ENCODE measurements at places on chromosomes 1 and 21.
A peak's percentile ranks its signal among the peaks of the same experiment; 100 is the strongest.

- DNase-seq: no peak
Observed at GRCh38 chr21:31479714-31480113, 135.7 kb upstream of the TIAM1 start.

DNA sequence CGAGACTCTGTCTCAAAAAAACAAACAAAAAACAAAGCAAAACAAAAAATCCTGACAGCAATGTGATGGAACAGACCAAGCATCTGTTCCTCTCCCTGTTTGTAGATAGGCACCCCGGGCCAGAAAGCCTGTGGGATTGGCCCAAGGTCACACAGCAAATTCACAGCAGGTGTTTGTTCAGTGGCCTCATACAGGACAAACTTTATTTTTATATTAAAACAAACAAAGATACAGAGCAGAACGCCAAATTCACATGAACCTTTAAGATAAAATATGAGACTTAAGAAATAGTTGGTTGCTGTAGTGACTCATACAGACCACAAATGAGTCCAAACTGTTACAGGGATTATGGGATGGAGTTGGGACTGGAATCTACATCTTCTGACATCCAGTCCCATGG is 2.3 kb upstream of the CELA2A start:
- no peak for DNase-seq

DNA sequence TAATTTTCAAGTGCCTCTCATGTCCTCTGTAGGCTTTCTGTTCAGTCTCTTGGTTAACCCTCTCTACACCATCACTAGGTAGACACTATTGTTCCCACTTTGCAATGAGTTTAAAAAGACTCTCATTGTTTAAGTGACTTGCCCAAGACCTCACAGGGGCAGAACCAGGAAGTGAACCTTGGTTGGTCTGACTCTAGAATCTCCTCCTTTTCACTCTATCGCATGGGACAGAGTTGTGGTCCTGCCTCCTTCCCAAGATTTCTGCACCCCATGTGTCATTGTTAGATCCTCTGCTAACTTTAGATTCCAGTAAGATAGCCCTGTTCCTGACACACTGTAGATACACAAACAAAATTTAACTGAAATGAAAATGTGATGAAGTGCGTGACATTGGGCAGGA is 481.7 kb upstream of the USP24 start:
- no peak for DNase-seq

DNA sequence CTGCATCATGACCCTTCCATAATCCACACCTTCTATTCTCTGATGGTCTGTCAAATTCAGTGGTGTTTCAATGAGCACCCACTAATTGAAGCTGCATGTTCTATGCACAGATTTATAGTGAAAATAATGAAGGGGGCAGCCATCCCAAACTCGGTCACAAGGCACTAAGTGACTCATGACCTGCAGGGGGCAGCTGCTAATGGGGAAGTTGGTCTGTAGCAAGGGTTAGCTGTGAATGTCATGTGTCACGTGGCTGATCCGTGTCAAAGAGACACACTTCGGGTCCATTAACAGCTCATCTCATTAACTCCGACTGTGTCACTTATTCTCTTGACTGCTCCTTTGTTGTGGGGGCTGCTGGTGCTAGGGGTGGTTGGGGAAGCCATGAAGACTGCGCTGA is 306.6 kb downstream of the PCP4 start:
- no peak for DNase-seq

DNA sequence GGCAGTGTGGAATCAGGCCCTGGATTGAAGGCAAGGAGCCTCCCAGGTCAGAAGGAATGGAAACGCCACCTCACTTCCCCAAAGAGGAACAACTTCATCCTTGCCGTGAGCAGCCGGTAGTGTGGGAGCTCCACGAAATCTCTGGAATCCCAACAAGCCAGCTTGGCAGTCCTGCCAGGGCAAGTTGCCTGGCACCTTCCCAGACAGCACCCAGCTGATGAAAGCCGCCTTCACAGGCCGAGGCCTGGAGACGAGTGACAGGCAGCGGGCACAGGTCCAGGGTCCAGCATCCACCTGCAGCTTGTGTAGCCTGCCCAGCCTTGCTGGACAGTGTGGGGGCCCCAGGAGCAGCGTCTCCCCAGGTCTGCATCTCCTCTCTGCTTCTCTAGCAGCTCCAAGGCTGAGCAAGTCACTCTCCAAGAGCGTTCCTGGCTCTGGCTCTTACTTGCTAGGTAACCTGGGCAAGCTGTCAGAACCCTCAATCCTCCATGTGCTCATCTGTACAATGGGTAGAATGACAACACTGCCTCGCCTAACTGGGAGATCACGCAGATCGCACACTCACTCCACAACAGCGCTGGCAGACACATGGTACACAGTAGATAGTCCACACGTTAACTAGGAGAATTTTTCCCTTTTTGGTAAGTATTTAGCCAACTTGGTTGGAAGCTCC is 43.0 kb downstream of the ACOT7 start:
- no peak for DNase-seq

- DNase-seq: no peak
Observed at GRCh38 chr1:159076438-159077119, at the start of gene AIM2. Gene AIM2 (minus strand): TSS chr1:159076766. CDS start chr1:159073499, 3,267 bp downstream.

GRCh38 chr1:36322041-36322785 is 1.2 kb downstream of the EVA1B start:
- peak; percentile 37 for DNase-seq

DNA sequence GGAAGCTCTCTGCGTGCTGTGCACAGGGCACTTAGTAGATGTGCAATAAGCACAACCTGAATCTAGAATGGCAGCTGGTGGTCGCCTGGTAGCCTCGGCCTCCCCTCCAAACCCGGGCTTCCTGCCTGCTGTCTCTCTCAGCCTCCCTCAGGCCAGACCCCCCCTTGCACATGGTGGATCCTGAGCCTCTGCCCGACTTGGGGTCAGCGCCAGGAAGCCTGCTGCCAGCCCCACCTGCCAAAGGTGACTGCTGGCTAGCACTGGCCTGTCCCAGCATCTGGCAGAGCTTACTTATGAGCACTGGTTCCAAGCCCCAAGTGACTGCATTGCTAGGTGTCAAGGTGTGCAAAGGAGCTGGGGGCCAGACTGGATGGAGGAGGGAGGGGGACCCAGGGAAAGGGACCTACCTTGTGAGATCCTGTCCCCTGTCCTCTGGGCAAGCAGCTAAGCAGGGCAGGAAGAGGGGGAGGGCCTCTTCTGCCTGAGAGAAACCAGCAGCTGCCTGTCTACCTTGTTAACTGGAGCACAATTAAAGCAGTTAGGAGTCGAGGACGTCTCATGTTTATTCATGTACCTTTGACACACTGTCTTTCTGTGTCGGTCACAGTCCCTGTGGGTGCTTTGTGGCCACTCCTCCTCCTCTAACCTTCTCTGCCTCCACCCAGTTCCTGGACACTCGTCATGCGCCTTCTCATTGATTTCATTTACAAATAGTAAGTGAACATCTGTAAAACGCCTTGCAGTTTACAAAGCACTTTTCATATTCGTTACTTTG is 100.9 kb downstream of the DDX20 start:
- DNase-seq: no peak

GRCh38 chr1:185170291-185170848 is 13.4 kb downstream of the SWT1 start:
- DNase-seq: peak; percentile 60

GRCh38 chr1:209364716-209365115 is 218.8 kb upstream of the CAMK1G start:
- no peak for DNase-seq

DNA sequence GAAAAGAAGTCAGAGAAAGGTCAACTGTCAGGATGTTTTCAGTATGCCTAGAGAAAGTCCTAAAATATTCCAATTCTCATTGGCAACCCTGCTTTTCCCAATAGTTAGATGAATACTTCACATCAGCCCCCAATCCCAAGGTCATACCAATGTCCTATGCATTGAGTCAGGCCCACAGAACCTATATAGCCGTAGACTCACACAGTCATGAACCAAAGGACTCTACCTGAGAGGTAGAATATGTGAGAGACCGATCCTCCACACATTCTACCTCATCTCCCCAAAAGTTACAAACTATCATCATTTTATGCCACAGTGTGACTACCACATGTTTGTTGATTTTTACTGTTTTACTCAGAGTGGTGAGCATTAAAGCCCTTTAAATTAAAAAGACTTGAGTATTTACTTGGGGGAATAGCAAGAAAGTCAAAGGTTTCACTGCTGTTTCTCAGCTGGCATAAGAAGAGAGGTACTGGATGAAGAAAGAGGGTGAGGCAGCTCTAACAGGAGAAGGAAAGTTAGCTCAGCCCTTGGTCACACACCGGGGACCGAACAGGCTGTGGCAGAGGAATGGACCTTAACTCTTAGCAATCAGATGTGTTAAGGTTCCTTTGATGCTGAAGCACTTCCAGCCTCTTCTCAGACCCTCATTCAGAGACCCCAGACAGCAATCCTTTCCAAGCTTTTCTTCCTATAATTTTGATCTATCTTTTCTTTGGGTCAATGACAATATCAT is 937 bp downstream of the CD48 start:
- no peak for DNase-seq

DNA sequence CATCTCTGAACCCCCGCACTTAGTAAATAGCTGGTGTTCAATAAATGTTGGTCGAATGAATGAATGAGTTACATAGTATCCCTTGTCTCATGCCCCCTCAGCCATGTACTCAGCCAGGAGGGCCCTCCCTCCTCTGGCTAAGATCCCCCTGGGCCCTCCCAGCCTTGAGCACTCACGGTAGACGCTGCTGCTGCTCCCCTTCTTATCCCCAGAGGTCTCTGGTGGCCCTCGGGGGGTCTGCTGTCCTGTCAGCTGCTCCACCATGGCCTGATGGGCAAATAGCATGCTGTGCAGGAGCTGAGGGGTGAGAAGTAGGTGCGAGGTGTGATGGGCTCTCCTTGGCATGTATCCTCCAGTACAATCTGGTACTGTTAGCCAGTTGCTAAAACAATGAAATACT is 1.9 kb downstream of the ETV3L start:
- DNase-seq: no peak

GRCh38 chr1:64155278-64155677 is 48.1 kb upstream of the UBE2U start:
- no peak for DNase-seq

GRCh38 chr1:205248793-205249601 is 21.3 kb downstream of the TMCC2 start:
- DNase-seq: peak; percentile 78

GRCh38 chr1:15932612-15933011 is 43.3 kb downstream of the ZBTB17 start:
- DNase-seq: no peak

DNA sequence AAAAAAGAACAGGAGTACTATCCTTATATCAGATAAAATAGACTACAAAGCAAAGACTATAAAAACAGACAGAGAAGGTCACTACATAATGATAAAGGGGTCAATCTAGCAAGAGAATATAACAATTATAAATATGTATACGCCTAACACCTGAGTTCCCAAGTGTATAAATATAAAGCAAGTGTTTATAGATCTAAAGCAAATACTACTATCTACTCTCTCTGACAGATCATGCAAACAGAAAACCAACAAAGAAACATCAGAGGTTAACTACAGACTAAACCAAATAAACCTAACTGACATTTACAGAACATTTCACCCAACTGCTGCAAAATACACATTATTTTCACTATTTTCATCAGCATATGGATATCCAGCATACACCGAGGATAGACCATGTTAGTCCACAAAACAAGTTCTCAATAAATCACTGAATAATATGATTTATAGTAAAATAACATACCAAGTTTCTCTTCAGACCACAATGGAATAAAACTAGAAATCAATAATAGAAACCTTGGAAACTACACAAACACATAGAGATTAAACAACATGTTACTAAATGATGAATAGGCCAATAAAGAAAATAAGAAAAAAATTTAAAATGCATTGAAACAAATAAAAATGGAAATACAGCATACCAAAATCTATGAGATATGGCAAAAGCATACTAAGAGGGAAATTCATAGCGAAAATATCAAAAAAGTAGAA is 22.7 kb downstream of the UCHL5 start:
- no peak for DNase-seq

- DNase-seq: no peak
Observed at GRCh38 chr1:52145137-52145536, 3.2 kb downstream of the ZFYVE9 start.

DNA sequence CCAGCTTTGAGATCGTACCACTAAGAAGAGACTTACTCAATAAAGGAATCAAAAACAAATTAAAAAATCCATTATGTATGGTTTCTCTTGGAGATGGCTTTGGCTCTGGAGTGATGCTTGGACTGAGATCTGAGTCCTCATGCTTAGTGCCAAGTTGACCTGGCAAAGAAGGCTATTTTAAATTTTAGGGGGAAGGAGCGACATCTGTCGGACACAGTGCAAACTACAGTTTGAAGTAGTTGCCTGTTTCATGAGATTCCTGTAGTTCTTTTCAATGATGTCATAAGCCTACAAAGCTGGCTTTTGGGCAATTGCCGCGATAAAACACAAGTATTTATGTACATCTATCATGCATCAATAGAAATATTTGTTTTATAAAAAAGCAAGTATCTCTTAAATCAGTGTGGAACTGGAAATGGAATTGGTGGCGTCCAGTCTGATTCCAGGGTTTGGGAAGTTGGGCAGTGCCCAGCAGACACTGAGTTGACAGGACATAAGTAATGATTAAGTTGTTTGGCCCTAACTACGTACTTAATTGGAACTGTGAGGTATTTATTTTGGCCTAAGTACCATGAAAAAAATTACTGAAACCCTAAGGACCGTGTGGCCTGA is 50.0 kb downstream of the TBCE start:
- DNase-seq: peak; percentile 70

DNA sequence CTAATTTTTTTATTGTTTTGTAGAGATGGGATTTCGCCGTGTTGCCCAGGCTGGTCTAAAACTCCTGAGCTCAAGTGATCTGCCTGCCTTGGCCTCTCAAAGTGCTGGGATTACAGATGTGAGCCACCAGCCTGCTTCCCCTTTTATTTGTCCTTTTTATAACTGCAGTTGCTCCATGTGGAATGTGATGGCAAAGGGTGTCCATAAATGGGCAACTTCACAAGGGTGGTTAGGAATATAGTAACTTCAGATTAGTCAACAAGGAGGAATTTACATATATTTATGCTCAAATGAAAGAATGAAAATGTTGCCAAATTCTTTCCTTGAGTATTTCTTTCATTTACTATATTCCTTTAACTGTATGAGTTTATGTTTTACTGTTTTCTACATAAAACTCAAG is 182.9 kb downstream of the BACH1 start:
- DNase-seq: no peak

DNA sequence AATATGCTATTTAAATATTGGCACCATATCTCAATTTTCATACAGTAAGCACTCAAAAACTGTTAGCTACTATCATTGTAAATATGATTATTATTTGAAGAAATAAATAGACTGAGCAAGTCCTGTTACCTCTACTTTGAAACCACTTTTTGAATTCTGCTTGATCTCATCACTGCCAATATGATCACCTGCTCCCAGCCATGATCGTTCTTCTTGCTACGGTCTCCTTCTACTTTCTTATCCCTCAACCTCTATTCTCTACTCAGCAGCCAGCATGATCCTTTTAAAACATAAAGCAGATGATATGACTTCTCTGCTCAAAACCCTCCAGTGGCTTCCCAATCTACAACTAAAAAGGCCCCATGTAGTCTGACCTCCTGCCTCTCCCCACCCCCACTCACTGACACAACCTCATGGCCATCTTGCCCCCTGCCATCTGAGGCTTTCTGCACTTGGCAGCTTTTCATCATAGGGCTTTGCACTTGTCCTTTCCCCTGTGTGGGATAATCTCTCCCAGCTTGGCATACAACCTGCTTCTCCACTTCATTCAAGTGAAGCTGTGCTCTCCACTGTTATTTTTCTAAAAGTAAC is 27.2 kb downstream of the CD34 start:
- no peak for DNase-seq

GRCh38 chr1:94071976-94072375 is 49.0 kb downstream of the ABCA4 start:
- no peak for DNase-seq

- DNase-seq: no peak
Observed at GRCh38 chr21:30672985-30673650, 30.5 kb downstream of the KRTAP20-3 start.

- no peak for DNase-seq
Observed at GRCh38 chr1:43930168-43930948, 3.2 kb upstream of the ARTN start.
